ENCODE measurements at places on chromosomes 7 and 10.

DNA sequence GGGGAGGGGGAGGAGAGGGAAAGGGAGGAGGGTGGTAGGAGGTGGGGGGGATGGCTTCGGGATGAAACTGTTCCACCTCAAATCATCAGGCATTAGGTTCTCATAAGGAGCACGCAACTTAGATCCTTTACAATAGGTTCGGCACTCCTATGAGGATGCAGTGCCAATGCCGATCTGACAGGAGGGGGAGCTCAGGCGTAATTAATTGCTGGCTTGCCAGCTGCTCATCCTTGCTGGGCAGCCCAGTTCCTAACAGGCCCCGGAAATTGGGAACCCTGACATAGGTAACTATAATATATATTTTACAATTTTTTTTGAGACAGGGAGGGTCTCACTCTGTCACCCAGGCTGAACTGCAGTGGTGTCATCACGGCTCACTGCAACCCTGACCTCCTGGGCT, 118.8 kb upstream of the SFMBT2 start:
- DNase-seq: no peak

GRCh38 chr7:50497968-50498367, 47.8 kb upstream of the FIGNL1 start:
- DNase-seq: no peak

DNA sequence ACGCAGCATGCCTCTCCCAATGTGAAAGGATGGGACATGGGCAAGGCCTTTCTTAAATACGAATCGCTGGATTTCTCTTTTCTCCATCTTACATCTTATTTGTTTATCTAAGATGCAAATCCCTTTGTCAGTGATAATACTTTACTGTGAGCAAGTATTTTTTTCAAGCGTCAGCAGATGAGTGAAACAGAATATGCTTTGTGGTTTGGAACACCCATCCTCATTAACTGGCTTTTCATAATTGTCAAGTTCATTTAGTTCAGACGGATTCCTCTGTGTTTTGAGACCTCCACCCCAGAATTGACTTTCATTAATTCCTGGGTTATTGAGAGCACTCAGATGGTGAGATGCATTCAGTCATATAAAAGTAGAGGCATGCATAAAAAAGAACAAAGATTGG, 149.8 kb downstream of the NSUN6 start:
- DNase-seq: no peak

- DNase-seq: no peak
These were observed 66.1 kb downstream of the FOXL3 start for GRCh38 chr7:356087-356486.

DNA sequence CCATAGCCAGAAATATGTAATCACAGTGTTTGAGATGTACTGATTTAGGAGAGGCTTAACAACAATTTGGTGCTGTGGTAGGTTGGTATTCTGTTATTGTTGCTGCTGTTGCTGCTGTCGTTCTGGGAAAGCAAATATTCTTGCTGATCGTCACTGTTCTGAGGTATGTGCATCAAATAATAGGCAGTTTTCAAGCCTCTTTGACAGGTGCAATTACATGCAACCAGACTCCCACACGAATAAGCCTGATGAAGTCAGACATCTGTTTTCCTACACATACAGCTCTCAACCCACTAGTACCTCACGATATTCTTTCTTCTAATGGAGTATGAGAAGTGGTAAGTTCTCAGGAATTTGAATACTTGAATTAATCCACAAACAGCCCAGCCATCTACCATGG, 46.7 kb upstream of the NRG3 start:
- DNase-seq: no peak

DNA sequence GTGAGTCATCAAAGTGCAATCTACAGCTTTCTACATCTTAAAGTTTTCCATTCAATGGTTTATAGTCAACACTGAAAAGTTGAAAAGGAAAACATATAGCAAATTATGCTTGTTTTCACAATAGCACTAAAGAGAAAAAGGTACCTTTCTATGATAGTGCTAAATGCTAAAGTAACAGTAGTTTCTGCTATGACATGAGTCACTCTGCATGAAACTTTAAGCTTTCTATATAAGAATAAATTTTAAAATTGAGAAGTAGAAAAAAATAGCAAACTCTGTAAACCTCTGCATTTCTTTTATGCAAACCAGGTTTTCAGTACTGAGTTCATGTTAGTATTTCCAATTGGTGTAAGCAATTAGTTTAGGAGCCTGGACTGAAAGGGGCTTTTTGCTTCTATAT, 31.2 kb upstream of the TMEM168 start:
- no peak for DNase-seq

DNA sequence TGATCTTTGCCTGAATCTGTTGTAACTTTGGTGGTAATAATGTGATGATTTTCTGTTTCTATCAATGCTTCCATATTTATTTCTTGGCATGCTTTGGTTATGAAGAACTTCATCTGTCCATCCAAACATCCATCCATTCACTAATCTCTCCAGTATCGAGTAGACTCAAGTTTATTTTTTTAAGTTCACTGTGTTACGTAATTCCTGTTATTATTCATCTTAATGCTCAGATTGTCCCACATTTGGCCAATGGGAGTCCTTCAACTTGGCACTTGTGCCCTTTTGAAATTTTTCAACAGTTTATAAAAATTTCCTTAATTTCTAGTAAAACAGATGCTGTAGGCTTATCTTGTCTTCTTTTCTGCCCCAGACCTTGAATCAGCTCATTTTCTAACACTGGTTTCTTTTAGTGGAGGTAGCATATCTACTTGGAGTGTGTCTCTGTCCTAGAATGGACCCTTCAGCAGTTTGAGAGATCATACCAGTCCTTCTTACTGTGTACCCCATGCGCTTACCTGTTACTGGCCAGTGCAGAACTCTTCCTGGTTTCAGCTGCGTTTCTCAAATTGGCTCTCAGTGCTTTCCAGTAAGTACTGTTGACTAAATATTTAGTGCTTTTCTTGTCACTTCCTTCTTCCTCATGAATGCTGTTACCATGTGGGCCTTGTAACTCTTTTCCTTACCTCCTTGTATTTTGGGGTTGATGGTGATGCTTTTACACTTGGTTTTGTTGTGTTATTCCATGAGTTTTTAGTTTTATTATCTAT, 100.8 kb downstream of the MLLT10 start:
- no peak for DNase-seq

DNA sequence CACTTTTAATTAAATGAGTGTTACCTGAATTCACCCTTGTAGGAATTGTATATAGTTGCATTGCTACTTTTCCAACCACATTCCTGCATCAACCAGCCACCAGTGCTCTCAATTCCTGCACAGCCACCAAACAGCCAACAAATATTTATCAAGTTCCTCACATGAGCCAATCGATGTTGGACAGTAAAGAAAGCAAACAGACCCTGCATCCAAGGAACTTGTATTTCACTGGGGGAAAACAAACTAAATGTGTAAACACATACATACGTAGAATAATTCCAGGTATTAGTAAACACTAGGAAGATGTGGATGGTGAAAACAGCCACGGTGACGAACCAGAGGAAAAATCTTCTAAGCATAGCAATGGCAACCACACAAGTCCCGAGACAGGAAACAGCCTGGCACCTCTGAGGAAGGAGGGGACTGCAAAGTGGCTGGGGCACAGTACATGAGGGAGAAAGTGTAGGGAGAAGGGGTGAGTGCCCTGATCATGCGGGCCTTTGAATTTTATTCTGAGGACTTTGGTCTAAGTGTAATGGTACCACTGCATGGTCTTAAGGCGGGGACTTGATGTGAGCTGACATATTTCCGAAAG, 111.2 kb downstream of the XRCC2 start:
- no peak for DNase-seq

- no peak for DNase-seq
These were observed 155.8 kb downstream of the SND1 start for GRCh38 chr7:127807829-127808228.

DNA sequence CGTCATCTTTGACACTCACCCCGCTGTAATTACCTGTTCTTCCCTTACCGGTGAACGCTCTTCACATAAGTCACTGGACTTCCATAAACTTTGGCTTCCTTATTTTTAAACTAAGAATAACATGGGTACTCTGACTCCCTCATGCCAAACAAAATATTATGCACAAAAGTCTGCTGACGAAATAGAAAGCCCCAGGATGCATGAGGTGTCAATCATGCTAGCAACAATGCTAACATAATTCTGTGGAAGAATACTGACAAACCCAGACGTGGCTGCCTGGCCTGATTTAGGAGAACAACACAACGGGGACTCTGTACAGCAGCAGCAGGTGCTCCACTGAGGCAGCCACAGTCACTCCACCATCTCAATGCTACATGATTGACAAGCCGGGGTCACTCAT, 137.5 kb downstream of the CCDC71L start:
- no peak for DNase-seq

DNA sequence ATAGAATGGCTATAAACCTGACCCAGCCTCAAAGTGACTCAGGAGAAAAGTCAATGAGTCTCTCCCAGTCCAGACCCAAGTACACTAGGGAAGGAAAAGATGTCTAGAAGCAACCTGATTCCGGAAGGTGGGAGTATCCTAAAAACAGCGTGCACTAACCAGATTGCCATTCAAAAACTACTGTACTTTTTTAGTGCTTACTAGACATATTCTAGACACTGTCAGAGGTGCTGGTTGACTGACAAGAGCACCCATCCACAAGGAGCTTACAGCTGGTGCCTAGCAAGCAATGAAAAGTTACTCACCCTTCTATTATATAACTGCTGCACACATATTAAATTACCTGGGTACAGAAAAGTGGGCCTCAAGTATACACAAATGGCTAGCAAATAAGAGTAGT, 81.0 kb downstream of the SIRT1 start:
- DNase-seq: no peak

DNA sequence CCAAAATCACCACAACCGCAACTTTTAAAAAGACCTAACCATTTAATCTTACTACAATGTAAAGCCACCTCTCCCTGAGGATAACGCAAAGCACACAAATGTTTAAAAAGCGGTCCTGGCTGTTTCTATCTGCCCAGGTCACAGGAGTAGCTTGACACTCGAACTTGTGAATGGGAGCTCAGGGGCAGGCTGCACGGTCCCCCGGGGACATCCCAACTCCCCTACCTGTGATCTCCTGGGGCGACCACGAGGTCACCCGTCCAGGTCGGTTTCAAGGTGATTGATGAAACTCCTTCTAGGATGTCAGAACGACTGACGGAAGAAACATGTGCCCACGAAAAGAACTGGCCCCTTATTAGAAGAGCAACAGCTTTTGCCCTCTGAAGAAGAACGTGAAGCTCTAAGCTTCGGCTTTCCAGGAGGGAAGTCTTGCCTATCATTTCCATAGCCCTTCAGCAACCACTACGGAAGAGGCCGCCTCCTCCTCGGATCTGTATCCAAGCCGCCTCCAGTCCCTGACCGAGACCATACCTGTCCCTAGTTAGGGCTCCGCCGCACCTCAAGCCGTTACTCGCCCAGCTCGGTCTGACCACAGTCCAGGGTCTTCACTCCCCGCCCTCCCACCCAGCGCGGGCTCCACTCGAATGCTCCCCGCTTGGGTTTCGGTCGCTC, 459 bp downstream of the CYCS start:
- no peak for DNase-seq

- DNase-seq: no peak
These were observed 336.9 kb downstream of the ADARB2 start for GRCh38 chr10:1400101-1401070.

DNA sequence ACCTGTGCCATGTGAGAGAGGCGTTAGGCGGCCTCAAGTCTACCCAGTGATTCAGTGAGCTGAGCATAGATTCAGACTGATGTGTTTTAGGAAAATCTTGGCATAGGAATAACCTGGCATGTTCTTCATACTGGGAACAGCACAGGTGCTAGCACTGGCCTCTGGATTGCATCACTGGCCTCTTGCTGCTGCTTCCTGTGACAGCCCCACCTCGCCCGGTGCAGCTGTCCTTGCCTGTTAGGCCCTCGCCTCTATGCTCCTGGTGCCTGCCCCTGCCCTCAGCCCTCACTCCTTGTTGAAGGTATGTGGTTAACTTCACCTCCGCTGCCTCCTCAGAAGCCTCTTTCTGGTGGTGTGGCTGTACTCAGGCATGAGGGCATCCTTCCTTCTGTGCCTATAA, 46.2 kb downstream of the BLNK start:
- no peak for DNase-seq

DNA sequence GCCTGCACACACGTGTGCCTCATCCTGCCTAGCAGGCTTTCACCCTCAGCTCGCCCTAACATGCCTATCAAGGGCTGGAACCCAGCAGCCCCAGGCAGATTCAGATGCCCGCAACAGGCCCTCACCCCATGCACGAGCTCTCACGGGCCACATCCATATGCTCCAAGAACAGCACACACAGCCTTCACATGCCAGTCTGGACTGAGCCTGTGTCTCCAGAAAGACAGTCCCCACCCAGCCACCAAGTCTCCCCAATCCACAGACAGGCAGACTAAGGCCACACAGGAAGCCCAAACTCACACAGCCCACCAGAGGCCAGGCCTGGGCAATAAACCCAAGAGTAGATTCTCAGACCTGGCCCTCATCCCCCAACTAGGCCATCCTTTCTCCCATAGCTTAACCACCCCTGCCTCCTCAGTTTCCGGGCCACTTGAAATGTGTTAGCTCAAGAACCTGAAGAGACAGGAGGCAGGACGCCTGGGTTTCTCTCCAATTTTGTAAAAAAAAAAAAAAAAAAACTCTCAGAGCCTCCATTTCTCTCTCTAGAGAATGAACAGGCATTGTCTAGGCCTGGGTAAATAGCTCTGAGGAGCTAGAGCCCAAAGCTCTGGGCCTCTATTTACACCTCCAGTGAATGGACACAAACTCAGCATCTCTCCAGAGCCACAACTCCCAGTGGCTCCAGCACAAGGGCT, 6.8 kb downstream of the LDB1 start:
- peak; percentile 4 for DNase-seq

- no peak for DNase-seq
These were observed 6.4 kb upstream of the PDCD4 start for GRCh38 chr10:110865186-110865808.

DNA sequence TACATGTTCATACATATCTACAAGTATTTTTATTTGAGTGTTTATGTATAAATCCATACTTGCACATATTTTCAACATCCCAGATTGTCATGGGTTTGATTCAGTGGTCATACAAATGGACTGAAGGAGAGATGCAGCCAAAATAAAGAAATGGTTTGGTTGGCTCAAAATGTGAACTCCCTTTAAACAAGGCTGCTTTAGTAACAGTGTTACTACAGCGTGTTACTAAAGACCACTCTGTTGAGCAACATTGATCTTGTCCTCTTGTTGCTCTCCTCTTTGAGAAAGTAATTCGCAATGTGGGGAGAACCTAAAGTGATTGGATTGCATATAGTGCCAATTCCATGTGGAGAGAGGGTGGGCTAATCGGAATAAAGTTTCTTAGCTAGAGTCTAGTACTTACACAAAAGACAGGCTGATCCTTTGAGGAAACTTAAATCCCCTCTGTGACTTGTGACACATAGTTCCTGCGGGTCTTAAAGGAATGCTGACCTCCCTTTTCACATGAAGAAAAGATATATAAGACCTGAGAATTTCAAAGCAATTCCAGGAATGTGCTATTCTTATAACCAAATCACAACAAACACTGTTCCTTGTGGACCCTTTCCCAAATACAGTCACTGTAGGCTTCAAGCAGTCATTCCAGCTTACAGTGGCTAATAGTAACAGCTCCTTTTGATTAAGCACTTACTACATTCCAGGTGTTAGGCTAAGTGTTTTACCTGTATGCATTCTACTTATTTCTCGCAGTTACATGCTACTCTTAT, 144.3 kb downstream of the FZD1 start:
- no peak for DNase-seq
